ENCODE measurements at places on chromosomes 7 and 10.

- DNase-seq: peak; percentile 74
Measured at GRCh38 chr7:81469869-81470723, 299.8 kb downstream of the HGF start.

GRCh38 chr7:43511769-43512515, 71.0 kb upstream of the STK17A start:
- no peak for DNase-seq

- no peak for DNase-seq
Measured at GRCh38 chr7:142088022-142088714, 23.4 kb upstream of the MGAM2 start.

DNA sequence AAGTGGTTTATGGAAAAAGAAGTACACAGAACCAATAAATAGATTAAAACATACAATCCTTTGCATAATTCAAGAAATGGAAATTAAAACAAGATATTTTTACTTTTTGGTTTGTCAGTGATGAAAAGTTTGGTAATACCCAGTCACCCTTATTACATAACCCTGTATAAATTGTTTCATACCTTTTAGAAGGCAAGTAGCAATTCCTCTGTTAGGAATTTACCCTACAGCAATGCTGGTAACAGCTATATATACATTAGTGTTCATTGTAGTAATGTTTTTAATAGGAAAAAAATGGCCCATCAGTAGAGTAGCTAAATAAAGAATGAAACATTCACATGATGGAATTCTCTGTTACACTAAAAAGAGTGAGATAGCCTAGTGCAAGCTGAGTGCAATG, 42.7 kb downstream of the PTPN12 start:
- no peak for DNase-seq

- no peak for DNase-seq
Measured at GRCh38 chr10:19704544-19704943, 111.7 kb upstream of the PLXDC2 start.

DNA sequence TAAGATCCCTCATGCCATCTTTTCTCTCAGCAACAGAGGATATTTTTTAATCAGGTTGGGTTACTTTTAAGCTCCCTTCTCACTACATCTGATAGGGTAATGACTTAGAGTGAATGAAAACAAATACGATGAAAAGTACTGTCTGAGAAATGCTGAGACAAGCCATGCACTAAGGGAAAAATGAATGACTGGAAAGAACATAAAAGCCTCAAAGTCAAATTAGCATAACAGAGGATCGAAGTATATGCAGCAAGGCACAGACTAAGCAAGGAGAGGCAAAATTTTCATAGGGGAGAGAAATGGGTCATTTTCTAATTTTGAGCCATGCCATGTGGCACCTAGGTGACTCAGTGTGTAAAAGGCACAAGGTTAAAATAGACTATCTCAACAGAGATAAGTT, 8.5 kb upstream of the POT1 start:
- no peak for DNase-seq

GRCh38 chr10:5927306-5927705, 37.3 kb downstream of the FBH1 start:
- no peak for DNase-seq

- DNase-seq: no peak
Measured at GRCh38 chr7:64747802-64748201, 46.4 kb upstream of the ZNF138 start.

- DNase-seq: no peak
Measured at GRCh38 chr7:14734839-14735321, 167.7 kb downstream of the DGKB start.

- no peak for DNase-seq
Measured at GRCh38 chr10:6953271-6953801, 373.3 kb upstream of the PRKCQ start.

DNA sequence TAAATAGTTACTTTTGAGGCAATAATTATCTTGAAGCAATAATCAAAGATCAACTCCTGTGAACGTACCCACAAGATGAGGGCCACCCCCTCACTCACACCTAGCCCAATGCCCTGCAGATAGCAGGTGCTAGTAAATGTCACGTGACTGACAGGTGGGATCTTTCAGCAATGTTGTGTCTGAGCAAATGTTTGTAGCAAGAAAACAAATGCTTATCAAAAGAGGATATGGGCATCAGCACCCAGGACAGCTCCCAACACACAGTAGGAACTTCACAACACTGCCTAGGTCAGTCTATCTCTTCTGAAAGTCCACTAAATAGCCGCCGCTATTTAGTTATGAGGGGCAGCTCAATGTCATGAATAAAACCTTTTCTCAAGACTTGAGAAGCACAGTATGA, 120.8 kb upstream of the PDLIM1 start:
- no peak for DNase-seq

DNA sequence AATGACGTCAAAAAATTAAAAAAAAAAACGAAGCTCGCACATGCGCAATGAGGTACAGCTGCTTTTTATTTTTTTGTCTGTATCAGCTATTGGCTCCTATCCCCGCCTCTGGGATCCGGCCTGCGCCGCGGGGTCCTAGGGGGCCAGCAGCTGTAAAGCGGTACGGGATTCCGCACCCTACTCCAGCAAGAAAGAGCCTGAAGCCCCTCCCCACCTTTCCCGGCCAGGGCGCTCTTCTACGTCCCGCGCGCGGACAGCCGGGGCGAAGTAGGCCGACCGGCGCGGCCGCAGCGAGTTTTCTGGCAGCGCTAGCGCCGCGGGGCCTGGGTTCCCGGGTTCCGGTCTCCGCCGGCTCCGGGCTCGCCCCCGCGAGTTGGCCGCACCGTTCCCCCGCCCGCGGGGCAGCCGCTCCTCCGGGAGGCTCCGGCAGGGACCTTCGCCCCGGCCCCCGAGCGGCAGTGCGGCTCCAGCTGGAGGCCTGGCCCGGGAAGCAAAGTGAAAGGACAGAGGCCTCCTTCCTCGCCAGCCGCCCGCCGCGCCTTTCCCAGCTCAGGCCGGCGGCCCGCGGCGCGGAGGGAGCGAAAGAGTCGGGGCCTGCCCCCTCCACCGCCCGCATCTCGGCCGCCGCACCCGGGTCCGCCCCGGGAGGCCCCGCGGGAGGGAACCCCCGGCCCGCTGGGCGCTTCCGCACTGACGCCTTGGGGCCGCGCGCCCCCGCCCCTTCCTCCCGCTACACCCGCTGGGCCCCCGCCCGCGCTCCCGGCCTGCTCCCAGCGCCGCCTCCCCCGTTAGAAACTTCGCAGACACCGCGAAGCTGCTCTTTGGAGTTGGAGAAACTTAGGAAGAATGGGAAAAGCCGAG, 4.7 kb upstream of the SPAG6 start:
- DNase-seq: peak; percentile 79

GRCh38 chr10:128729910-128730420, 603.7 kb upstream of the MKI67 start:
- no peak for DNase-seq

DNA sequence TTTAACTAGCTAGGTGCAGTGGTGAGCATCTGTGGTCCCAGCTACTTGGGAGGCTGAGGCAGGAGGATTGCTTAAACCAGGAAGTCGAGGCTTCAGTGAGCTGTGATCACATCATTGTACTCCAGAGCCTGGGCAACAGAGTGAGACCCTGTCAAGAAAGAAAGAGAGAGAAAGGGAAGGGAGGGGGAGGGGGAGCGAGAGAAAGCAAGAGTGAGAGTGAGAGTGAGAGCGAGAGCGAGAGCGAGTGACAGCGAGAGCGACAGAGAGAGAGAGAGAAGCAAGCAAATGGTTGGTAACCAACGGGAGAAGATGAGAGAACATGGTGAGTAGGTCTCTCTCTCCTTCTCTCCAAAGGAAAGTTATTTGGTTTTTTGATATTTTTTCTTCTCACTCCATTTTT, 69.8 kb upstream of the DGKI start:
- DNase-seq: no peak

DNA sequence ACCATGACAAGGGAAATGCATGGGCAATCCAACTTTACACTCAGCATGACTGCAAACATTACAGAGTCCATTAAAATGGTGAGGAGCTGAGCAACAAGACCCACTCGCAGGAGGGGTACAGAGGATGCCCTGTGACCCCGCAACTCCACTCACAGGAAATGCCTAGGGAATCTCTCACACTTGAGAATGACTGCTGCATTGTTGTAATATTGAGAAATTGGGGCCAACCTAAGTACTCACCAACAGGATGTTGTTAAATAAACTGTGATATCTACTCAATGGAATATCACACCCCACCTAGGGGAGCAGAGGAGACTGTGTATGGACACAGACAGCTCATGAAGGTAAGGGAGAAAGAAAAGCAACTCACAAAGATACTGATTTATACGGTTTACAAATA, 53.4 kb upstream of the CAMK2B start:
- no peak for DNase-seq

DNA sequence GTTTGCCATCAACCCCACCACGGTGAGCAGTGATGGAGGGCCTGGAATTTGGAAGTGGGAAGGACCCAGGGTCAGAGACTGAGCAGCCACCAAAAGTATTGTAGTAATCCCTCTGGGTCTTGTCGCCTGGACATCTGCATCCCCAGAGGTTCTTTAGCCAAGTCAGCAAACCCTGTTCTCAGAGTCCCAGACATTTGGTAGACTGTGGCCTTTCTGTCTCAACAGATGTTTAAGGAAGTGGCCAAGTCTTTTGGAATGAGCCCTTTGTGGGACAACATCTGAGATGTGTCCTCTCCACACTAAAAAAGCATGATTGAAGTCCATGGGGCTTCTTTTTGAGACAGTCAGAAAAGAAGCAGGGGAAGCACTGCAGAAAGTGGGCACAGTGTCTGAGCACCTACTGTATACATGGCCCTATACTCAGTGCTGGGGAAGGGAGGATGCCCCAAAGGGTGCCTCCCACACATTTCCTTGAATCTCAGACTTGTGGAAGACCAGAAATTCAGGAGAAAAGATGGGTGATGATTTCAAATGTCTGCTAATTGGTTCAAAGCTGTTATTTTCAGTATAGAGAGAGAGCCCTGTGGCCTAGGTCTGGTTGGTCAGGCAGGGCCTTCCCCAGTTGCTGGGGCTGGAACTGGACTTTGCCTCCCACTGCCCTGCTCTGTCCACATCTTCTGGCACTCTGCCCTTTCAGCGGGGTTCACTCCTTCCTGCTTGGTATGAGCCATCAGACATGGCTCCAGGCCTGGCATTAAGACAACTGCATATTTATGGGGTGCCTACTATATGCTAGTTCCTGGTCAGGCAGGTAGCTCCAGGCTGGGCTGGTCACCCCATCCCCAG, 26.5 kb upstream of the VSIR start:
- DNase-seq: no peak

DNA sequence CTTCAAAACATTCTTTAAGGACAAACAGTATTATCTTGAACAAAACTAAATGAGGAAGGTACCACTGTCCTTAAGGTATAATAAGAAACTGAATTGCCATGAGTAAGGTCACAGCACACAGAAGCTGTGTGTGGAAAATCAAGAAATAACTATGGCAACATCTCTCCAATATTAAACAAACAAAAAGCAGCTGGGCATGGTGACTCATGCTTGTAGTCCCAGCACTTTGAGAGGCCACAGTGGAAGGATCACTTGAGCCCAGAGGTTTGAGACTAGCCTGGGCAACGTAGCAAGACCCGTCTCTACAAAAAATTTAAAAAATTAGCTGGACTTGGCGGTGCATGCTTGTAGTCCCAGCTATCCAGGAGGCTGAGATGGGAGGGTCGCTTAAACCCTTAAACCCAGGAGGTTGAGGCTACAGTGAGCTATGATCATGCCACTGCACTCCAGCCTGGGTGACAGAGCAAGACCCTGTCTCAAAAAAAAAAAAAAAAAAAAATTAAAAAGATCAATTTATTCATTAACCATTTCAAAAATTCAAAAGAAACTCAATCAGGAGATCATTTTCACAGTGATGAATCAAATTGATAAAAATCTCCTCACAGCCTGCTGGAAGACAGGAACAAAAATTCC, 195.4 kb downstream of the SKIDA1 start:
- DNase-seq: peak; percentile 45

Measured in left cardiac atrium (tissue), 4 donors.